Adrenal gland (tissue), 19 donors: ENCODE measurements at places on chromosomes 11 and 22. TPM values are rescaled to one million over a fixed set of nuclear protein-coding genes. Genes with fewer than 3 reads are reported as not detected.

- H3K4me1 ChIP-seq: no peaks in the 10 kb centered on the region
- DNase-seq: no peak
- no peaks in the 10 kb centered on the region for H3K27me3 ChIP-seq
- no peak overlapping the region for H3K4me3 ChIP-seq
Measured at GRCh38 chr22:49503896-49504521, 323.7 kb downstream of the BRD1 start.

DNA sequence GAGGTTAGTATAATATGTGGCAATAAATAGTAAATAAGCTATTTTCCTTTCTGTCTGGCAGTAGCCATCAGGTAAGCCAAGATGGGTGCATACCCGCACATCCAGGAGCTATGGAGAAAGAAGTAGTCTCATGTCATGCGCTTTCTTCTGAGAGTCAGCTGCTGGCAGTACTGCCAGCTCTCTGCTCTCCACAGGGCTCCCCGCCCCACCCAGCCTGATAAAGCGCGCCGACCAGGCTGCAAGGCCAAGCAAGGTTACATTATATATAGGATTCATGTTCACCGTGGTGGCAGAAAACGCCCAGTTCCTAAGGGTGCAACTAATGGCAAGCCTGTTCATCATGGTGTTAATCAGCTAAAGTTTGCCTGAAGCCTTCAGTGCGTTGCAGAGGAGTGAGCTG is 126.2 kb downstream of the ATG16L2 start:
- H3K4me1 ChIP-seq: peaks cover 34% of the 10 kb centered on the region
- H3K4me3 ChIP-seq: no peak overlapping the region
- DNase-seq: no peak
- no peaks in the 10 kb centered on the region for H3K27me3 ChIP-seq
- no peaks in the 10 kb centered on the region for H3K36me3 ChIP-seq

Gene OR6A2
- not detected for polyA plus RNA-seq

- no peak for DNase-seq
- H3K36me3 ChIP-seq: no peaks in the 10 kb centered on the region
- H3K4me3 ChIP-seq: no peak overlapping the region
- no peak overlapping the region for H3K27ac ChIP-seq
- no peaks in the 10 kb centered on the region for H3K27me3 ChIP-seq
Measured at GRCh38 chr11:86737230-86737629, 63.1 kb upstream of the PRSS23 start.

- H3K4me1 ChIP-seq: peaks cover 25% of the 10 kb centered on the region
- H3K4me3 ChIP-seq: no peak overlapping the region
- no peak for DNase-seq
- no peaks in the 10 kb centered on the region for H3K36me3 ChIP-seq
- no peak overlapping the region for H3K27ac ChIP-seq
Measured at GRCh38 chr22:46131151-46131587, 19.2 kb upstream of the PPARA start.

Gene C11orf52
- polyA plus RNA-seq: 1.9 TPM

DNA sequence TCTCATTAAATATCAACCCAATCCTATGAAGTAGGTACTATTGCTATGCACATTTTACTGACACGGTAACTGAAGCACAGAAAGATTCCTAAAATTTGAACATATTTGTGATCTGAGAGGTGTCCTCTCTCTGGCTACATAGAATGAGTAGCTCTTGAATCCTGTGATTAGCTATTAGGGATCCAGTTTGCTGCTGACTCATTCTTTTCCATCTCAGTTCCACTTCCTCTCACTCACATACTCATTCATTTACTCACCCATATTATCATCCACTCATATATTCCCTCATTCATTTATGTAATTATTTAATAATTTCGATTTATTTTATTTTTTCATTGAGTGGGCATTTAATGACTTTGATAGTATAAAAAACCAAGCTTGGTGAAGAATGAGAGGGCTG is 42.7 kb downstream of the OR5B17 start:
- no peaks in the 10 kb centered on the region for H3K27me3 ChIP-seq
- no peaks in the 10 kb centered on the region for H3K4me1 ChIP-seq
- DNase-seq: no peak
- H3K4me3 ChIP-seq: no peak overlapping the region
- H3K36me3 ChIP-seq: no peaks in the 10 kb centered on the region

DNA sequence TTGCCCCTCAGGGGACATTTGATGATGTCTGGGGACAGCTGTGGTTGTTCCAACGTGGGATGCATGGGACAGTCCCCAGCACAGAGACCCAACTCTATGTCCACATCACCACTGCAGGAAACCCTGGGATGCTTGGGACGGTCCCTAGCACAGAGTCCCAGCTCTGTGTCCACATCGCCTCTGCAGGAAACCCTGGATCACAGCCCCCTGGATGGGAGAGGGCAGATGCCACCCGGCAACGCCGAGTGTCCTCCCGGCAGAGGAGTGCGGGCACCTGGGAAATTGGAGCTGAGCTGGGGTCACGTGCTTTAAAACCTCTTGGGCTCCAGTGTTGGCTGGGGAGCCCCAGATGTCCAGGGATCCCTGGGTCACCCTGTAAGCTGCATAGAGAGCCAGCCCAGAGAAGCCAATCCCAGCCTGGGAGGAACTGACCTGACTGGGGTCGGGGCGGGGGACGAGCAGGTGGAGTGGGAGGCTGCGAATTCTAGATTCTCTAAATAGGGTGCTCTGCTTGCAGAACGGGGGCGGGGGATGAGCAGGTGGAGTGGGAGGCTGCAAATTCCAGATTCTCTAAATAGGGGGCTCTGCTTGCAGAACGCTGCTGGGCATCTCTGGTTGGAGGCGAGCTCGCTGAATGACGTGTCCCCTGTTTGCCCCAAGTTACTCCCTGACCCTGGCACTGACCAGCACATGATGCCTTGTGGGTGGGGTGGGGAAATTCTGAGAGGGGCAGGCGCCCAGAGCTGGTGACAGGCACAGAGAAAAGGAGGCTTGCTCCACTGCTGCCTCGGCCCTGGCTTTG is 1197.8 kb downstream of the BRD1 start:
- no peak overlapping the region for H3K27ac ChIP-seq
- H3K4me1 ChIP-seq: no peaks in the 10 kb centered on the region
- DNase-seq: no peak

GRCh38 chr11:28835790-28836189 is 727.6 kb downstream of the METTL15 start:
- H3K27me3 ChIP-seq: no peaks in the 10 kb centered on the region
- H3K27ac ChIP-seq: no peak overlapping the region
- H3K36me3 ChIP-seq: no peaks in the 10 kb centered on the region
- no peak for DNase-seq

Gene INPPL1
- polyA plus RNA-seq: 130 TPM

GRCh38 chr11:116544721-116545120 is 228.1 kb downstream of the BUD13 start:
- H3K4me1 ChIP-seq: no peaks in the 10 kb centered on the region
- H3K4me3 ChIP-seq: no peak overlapping the region
- DNase-seq: no peak
- no peak overlapping the region for H3K27ac ChIP-seq
- H3K36me3 ChIP-seq: no peaks in the 10 kb centered on the region

- H3K4me3 ChIP-seq: no peak overlapping the region
- H3K4me1 ChIP-seq: peaks cover 48% of the 10 kb centered on the region
- no peaks in the 10 kb centered on the region for H3K36me3 ChIP-seq
- H3K27me3 ChIP-seq: no peaks in the 10 kb centered on the region
- peak; percentile 56 for DNase-seq
Measured at GRCh38 chr22:39173787-39174497, 21.5 kb upstream of the CBX7 start.

DNA sequence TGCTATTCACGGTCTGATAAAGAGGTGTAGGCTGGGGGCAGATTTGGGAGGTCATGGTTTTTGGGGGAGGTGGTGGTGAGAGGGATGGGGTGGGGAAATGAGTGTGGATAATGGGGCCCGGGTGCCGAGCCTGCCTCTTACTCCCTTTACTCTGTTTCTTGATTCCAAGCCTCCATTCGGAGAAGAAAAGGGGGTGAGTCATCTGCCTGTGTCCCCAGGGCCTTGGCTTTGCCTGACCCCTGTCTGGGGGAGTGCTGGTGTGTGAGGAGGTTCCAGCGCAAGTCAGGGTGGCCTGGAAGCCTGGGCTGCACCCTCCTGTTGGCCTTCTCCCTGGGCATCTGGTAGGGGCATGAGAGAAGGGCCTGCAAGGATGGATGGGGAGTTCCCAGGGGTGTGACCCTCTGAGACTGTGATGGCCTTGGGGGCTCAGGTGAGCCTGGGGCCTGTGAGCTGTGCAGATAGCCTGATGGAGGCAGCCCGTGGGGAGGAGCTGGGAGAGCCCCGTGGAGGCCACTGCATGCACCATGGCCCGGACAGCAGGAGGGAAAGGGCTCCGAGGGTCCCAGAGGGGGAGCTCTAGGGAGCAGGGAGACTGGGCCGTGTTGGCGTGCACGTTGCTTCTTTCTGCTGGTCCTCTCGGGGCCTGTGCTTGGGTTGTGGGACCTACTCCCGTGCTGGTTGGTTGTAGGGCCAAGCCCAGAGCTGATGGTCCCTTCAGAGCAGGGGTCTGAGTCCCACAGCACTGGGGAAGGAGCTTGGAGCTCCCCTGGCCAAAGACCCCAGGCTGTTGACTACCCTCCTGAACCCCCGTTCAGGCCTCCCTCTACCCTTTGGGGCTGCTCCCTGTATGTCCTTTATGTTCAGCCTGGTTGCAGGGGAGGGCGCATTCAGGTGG is 26.3 kb upstream of the ACR start:
- no peaks in the 10 kb centered on the region for H3K36me3 ChIP-seq
- no peak overlapping the region for H3K4me3 ChIP-seq
- H3K27me3 ChIP-seq: no peaks in the 10 kb centered on the region
- no peak overlapping the region for H3K27ac ChIP-seq

DNA sequence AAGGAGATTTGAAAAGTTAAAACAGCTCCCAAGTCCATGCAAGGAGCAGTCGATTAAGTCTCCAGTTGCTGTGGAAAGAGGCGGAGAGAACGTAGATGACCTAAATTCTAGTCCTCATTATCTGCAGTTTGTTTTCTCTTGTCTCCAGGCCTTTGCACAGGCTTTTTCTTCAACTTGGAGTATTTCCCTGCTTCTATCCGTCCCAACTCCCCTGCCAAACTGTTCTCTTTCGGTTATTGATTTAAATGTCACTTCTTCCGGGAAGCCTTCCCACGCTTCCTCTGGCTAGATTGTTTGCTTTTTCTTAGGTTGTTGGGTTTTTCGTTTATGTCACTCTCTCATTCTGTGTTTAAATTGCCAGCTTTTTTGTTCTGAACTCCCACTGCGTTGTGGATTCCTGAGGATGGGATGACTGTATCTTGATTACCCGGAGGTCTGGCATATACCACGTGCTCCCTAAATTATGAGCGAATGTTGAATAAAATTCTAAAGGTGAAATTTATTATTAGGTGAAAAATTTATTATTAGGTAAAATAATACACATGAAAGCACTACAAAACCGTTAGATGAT is 463 bp downstream of the TMEM126B start:
- H3K4me1 ChIP-seq: peaks cover 10% of the 10 kb centered on the region
- H3K27ac ChIP-seq: no peak overlapping the region
- H3K36me3 ChIP-seq: no peaks in the 10 kb centered on the region
- no peak for DNase-seq

GRCh38 chr11:112615891-112616290 is 345.3 kb upstream of the NCAM1 start:
- H3K27me3 ChIP-seq: no peaks in the 10 kb centered on the region
- DNase-seq: no peak
- H3K4me1 ChIP-seq: peaks cover 10% of the 10 kb centered on the region
- H3K4me3 ChIP-seq: no peak overlapping the region
- H3K36me3 ChIP-seq: no peaks in the 10 kb centered on the region
